ENCODE measurements at places on chromosomes 5 and 9.

DNA sequence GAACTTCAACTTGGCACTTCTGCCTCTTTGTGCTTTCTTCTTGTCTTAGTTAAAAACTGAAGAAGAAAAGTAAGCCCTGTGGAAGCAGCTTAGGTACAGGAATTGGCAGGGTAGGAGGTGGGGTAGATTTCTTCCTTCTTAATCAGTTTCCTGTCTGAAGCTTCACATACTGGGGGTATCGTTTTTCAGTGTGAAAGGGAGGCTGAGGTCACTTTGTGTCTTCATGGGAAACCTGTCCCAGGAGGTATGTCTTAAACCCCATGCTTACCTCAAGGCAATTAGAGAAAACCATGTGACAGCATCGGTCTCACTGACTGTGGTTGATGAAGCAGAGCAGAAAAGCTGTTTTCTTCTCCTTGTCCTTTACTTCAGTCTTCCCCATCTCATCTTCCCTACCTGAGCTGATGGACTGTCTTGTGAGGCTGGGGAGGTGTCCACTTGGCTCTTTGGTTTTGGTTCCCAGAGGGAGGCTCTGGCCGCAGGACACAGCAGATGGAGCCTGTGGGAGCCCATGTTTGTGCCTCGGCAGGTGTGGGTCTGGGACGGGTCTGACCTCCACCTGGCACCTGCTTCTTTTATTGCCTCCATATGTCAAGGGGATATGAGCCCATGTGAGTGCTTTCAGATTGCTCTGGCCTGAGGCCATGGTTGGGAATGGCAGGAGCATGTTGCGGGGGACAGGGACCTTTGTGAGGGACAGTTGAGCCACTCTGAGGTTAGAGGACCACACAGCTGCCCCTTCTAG is 47.0 kb downstream of the SH3GL2 start:
- no peaks in the 10 kb centered on the region for H3K27me3 ChIP-seq
- no peaks in the 10 kb centered on the region for H3K4me1 ChIP-seq
- H3K36me3 ChIP-seq, result no peaks in the 10 kb centered on the region
- DNase-seq, result no peak

DNA sequence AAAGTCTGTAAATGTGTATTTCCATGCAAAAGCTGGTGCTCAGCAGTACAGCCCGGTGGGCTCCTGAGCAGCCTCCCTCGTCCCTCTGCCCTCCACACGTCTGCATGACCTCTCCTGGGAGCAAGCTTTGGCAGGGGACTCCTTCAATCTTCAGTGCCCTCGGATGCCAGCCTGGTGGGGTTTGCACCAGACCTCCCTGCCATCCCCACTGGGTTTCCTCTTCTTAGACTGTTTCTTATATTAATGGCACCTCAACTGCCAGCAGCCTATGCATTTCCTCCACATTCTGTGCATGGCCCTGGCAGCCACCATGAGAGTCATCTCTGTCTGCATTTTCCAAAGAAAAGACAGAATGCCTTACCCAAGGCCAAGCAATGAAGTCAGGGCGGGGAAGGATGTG is 108.4 kb downstream of the ROR2 start:
- H3K27ac ChIP-seq, result no peak overlapping the region
- H3K4me3 ChIP-seq, result no peak overlapping the region
- H3K36me3 ChIP-seq, result no peaks in the 10 kb centered on the region
- H3K4me1 ChIP-seq, result peaks cover 39% of the 10 kb centered on the region

GRCh38 chr9:14692470-14693250 is 572 bp downstream of the ZDHHC21 start:
- peaks cover 7% of the 10 kb centered on the region for H3K36me3 ChIP-seq
- H3K27me3 ChIP-seq, result no peaks in the 10 kb centered on the region
- H3K4me1 ChIP-seq, result peaks cover 3% of the 10 kb centered on the region
- H3K4me3 ChIP-seq, result peak overlapping the region; percentile 57
- peak; percentile 75 for DNase-seq

GRCh38 chr5:103428411-103428871 is 134.1 kb downstream of the NUDT12 start:
- peaks cover 3% of the 10 kb centered on the region for H3K4me1 ChIP-seq
- H3K4me3 ChIP-seq, result no peak overlapping the region
- H3K27ac ChIP-seq, result peak overlapping the region; percentile 69

DNA sequence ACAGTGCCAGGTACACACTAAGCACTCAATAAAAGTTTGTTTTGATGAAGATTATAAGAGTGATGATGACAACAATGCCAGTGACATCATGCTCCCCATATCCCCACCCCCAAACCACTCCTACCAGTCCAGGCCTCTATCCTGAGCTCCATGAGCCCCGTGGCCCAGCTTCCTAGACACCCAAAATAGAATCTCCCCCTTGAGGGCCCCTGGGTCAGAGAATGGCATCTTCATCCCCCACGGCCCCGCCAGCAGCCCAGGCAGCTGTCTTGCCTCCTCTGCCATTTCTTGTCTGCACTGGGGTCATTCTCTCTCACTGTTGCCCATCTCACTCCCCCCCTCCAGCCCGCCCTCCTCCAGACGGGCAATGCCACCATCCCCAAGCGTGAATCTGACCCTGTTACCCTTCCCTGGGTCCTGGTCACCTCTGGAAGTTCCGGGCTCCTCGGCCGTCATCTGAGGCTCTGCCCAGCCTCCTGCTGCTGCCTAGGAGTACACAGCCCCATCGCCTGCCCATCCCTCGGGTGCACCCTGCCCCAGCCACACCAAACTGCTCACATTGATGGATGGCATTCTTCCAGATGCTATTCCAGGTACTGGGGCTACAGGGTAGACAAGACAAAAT is 76.8 kb upstream of the LMX1B start:
- H3K4me3 ChIP-seq, result no peak overlapping the region
- H3K36me3 ChIP-seq, result no peaks in the 10 kb centered on the region
- H3K27ac ChIP-seq, result peak overlapping the region; percentile 59
- no peak for DNase-seq
- H3K27me3 ChIP-seq, result peaks cover 34% of the 10 kb centered on the region
- H3K4me1 ChIP-seq, result peaks cover 41% of the 10 kb centered on the region

GRCh38 chr9:115416299-115416698 is 298.3 kb upstream of the TNC start:
- H3K36me3 ChIP-seq, result no peaks in the 10 kb centered on the region
- H3K27me3 ChIP-seq, result no peaks in the 10 kb centered on the region
- H3K4me1 ChIP-seq, result no peaks in the 10 kb centered on the region
- H3K4me3 ChIP-seq, result no peak overlapping the region
- H3K27ac ChIP-seq, result no peak overlapping the region

- no peaks in the 10 kb centered on the region for H3K27me3 ChIP-seq
- H3K36me3 ChIP-seq, result no peaks in the 10 kb centered on the region
- DNase-seq, result peak; percentile 6
- no peak overlapping the region for H3K4me3 ChIP-seq
- no peaks in the 10 kb centered on the region for H3K4me1 ChIP-seq
Observed at GRCh38 chr9:117929868-117930267, 225.7 kb downstream of the TLR4 start.

- no peaks in the 10 kb centered on the region for H3K36me3 ChIP-seq
- no peaks in the 10 kb centered on the region for H3K27me3 ChIP-seq
- no peaks in the 10 kb centered on the region for H3K4me1 ChIP-seq
- DNase-seq, result no peak
- H3K4me3 ChIP-seq, result no peak overlapping the region
Observed at GRCh38 chr5:76927961-76928360, 24.9 kb upstream of the CRHBP start.

- H3K4me3 ChIP-seq, result no peak overlapping the region
- no peaks in the 10 kb centered on the region for H3K36me3 ChIP-seq
- peaks cover 2% of the 10 kb centered on the region for H3K27me3 ChIP-seq
- DNase-seq, result no peak
- H3K27ac ChIP-seq, result no peak overlapping the region
Observed at GRCh38 chr5:16518606-16519005, 53.0 kb upstream of the ZNF622 start.

- H3K27ac ChIP-seq, result no peak overlapping the region
- DNase-seq, result no peak
- no peaks in the 10 kb centered on the region for H3K4me1 ChIP-seq
- no peaks in the 10 kb centered on the region for H3K36me3 ChIP-seq
- H3K4me3 ChIP-seq, result no peak overlapping the region
Observed at GRCh38 chr9:20220286-20220685, 402.0 kb downstream of the MLLT3 start.

DNA sequence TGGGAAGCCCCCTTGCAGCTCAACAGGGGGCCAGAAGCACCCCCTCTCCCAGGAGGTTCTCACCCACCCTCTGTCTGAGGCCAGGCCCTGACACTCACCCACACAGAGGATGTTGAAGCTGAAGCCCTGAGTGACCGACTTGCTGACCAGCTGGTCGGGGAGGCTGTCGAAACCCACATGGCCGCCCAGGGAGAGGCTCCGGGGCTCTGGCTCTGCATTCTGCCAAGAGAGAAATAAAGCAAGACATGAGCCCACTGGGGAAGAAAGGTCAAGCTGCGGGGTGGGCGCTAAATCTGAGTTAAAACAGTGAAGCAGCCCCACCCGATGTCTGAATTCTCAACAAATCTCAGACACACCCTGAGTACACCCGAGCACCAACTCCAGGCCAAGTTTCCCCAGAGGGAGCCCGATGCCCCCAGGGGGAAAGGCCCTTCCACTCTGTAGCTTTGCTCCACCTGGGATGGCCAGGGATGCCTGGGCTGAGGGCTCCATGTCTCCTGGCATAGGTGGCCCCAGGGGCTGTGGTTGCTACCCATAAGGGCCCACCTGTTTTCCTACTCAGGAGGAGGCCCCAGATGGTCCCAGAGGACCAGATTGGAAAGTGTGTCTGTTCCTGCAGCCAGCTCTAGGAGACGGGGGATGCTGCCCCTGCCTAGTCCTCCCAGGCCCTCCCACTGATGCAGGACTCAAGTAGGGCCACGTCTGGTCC is 11.6 kb downstream of the SEPTIN8 start:
- H3K36me3 ChIP-seq, result peaks cover 51% of the 10 kb centered on the region
- H3K4me3 ChIP-seq, result no peak overlapping the region
- no peak overlapping the region for H3K27ac ChIP-seq

- H3K27ac ChIP-seq, result peak overlapping the region; percentile 13
- DNase-seq, result no peak
- H3K4me1 ChIP-seq, result peaks cover 41% of the 10 kb centered on the region
- H3K27me3 ChIP-seq, result no peaks in the 10 kb centered on the region
- H3K36me3 ChIP-seq, result peaks cover 5% of the 10 kb centered on the region
- H3K4me3 ChIP-seq, result no peak overlapping the region
Observed at GRCh38 chr5:179255527-179256327, 89.5 kb downstream of the ADAMTS2 start.

- peaks cover 7% of the 10 kb centered on the region for H3K36me3 ChIP-seq
- H3K27me3 ChIP-seq, result no peaks in the 10 kb centered on the region
- no peaks in the 10 kb centered on the region for H3K4me1 ChIP-seq
- H3K4me3 ChIP-seq, result no peak overlapping the region
- DNase-seq, result no peak
- no peak overlapping the region for H3K27ac ChIP-seq
Observed at GRCh38 chr9:105296445-105296844, 52.0 kb downstream of the SLC44A1 start.

DNA sequence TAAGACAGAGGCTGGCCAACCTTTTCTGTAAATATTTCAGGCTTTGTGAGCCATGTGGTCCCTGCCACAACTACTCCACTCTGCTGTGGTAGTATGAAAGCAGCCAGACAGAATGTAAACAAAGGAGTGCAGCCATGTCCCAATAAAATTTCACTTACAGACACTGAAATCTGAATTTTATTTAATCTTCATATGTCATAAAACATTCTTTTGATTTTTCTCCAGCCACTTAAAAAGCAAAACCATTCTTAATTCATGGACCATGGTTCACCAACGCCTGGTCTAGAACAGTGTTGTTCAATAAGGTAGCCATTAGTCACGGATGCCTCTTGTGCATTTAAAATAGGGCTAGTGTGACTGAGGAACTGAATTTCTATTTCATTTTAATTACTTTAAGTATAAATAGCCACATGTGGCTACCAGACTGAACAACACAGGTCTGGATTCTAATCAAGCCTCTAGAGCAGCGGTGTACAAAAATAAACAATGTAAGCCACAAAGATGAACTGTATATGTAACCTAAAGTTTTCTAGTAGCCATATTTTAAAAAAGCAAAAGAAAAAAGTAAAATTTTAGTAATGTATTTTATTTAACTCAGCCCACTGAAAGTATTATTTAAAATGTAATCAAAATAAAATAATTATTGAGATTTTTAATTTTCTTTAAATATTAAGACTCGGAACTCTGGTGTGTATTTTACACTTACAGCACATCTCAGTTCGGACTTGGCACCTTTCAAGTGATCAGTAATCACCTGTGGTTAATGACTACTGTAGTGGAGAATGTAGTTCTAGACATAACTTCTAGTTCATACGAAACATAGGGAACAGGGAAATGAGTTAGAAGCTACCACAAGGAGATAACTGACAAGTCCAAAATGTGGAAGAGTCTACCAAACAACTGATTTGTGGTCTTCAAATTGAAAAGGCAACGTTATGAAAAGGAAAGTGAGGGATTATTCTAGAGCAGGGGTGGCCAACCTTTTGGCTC is 14.3 kb downstream of the GEMIN5 start:
- no peaks in the 10 kb centered on the region for H3K4me1 ChIP-seq
- DNase-seq, result no peak
- no peaks in the 10 kb centered on the region for H3K27me3 ChIP-seq

DNA sequence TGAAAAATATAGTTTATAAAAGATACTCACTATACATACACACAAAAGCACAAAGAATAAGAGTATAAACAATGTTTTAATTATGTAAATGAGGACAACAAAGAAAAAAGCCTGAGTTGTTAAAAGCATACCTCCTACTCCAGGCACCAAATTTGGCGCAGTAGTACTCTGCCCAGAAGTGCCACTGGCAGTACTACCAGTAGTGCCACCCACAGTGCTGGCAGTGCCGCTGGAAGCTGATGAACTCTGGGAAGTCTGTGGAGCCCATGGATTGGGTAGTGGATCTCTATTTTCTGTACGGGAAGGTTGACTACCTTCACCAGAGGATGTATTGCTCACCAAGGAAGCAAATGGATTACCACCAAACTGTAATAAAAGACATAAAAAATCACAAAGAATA is 30.2 kb downstream of the UBQLN1 start:
- no peak overlapping the region for H3K27ac ChIP-seq
- no peaks in the 10 kb centered on the region for H3K4me1 ChIP-seq
- H3K4me3 ChIP-seq, result no peak overlapping the region
- H3K27me3 ChIP-seq, result no peaks in the 10 kb centered on the region
- peaks cover 35% of the 10 kb centered on the region for H3K36me3 ChIP-seq

DNA sequence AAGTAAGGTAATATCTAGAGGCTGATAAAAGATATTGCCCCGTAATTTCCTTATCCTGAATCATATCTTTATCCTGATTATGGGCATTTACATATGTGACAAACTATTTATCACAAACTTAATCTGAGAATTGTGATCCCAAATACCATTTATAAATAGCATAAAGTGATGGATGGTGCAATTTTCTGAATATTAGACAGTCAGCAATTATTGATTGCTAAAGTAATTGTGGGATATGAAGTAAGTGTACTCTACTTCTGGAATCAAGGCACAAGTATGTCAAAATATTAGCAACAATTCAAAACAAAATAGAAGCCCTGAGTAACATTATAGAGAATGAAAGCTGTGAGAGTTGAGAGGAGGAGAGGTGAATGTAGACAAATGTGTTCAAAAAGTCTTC is 361.9 kb upstream of the CDH6 start:
- H3K4me3 ChIP-seq, result no peak overlapping the region
- H3K4me1 ChIP-seq, result no peaks in the 10 kb centered on the region
- H3K27ac ChIP-seq, result no peak overlapping the region
- no peaks in the 10 kb centered on the region for H3K27me3 ChIP-seq
- H3K36me3 ChIP-seq, result no peaks in the 10 kb centered on the region

- peak overlapping the region; percentile 77 for H3K4me3 ChIP-seq
- peaks cover 36% of the 10 kb centered on the region for H3K4me1 ChIP-seq
- peak; percentile 94 for DNase-seq
- no peaks in the 10 kb centered on the region for H3K27me3 ChIP-seq
Observed at GRCh38 chr9:127568971-127569885, 42.8 kb upstream of the STXBP1 start.

All from muscle of leg (tissue), 16 donors.